ENCODE measurements at places on chromosomes 5 and 9.

- DNase-seq, result no peak
Observed at GRCh38 chr5:139664086-139664693, 16.0 kb downstream of the CXXC5 start.

GRCh38 chr5:20833081-20833627, 845.2 kb upstream of the CDH18 start:
- DNase-seq, result no peak

GRCh38 chr5:55377810-55378209, 70.0 kb downstream of the MTREX start:
- no peak for DNase-seq

DNA sequence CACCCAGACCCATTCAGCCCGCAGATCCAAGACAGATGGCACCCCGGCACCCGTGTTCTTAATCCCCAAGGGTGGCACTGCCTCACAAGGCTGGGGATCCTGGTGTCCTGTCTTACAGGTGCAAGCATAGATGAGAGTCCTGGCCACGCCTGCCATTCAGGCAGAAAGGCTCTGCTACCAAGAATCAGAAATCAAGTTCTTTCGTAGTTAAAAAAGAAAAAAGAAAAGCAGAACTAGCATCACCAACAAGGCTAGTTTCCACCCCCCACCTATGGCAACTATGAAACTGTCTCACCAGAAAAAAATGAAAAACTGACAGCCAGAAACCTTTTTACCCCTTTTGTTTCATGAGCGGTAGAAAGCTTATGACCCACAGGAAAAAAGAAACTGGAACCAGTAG, 170.4 kb downstream of the SYK start:
- DNase-seq, result no peak

Data from SW 1271 (cell line).